ENCODE measurements at places on chromosomes 1 and 21. TPM values are rescaled to one million over a fixed set of nuclear protein-coding genes. Genes with fewer than 3 reads are reported as not detected.

DNA sequence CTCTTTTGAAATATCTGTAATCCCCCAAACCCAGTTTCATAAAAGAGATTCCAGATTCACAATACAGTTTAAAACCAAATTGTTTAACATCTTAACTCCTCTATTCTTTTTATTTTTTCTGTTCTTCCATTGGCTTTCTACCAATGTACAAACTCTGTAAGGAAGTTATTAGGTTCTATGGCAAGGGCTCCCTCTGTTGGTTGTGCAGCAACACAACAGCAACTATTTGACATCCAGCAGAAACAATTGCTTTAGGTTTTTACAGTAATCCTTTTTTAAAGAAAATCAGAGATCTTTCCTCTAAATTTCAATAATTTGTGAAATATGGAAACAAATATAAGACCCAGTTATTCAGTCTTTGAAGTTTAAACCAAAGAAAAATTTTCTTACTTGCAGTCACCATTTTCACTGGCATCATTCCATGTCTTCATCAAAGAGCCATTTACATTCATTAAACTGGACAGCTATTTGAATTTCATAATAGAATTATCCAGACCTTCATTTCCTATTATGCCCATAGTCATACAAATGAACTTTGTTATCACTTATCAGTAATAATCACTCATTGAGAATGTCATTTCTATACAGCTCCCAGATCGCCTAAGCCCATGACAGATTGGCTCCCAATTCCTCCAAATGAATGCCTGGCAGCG is 46.5 kb upstream of the RNF11 start:
- DNase-seq = peak; percentile 69

DNA sequence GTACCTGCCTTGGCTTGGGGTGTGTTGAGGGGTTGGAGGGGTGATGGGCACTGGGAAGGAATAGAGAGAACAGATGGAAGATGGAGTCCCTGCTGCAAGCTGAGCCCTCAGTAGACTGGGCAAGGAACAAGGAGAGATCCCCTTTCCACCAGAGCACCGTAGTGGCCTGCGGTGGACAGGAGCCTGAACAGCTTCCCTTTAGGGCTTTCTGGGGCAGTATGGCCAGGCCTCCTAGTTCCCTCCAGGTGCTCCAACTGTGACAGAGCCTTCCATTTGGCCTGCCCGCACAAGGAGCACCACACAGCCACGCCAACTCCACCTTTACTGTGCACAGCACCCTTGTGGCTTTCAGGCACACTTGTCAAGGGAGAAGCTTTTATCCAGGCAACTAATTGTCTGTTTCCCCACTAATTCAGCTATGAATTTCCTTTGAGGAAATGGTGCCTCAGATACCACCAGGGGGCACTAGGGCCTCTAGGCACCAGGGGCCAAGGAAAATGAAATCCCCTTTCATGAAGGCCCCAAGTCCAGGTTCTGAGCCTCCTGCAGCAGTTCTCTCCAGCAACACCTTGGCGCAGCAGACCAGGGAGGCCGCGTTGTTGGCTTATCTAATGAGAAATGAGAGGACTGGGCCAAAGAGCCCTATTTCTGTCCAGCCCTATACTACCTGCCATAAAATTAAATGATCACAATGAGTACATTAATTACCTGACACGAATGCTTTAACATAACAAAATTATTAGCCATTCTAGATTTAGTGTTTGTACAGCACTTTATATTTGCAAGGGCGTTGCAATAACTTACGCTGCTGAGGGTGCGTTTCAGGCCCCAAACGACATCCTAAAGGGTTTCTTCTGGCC is 23.1 kb upstream of the ERI3 start:
- DNase-seq = peak; percentile 72

GRCh38 chr1:45569962-45570581 is 13.8 kb upstream of the NASP start:
- peak; percentile 77 for DNase-seq

DNA sequence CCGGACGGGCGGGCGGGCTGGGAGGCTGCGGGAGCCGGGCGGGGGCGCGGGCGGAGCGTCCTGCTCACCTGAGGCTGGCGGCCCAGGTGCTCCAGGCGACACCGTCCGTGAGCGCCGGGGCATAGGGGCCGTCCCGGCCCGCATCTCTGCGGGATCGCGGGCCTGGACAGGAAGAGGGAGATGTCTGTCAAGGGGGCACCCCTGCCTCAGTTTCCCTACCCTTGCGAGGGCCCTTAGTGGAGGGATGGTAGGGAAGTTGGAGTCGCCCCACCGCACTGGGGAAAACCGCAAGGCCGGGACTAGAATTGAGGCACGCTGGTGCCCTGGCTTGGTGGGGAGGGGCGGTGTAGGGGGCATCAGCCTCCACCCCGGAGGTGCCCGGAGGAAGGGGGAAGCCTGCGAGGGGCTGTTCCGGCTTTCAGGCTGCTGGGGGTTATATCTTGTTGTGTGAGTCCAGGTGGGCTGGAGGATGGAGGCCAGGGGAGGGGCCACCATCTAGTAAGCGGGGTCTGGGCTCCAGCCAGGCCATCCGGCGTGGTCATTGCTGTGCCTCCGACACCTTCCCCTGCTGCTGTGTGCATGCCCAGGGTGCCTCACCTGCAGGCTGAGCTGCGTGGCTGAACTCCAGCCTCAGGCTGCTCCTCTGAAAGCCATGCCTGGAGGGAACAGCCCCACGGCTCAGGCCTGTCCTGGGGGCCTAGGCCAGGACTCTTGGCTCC is 580 bp downstream of the VWA1 start:
- no peak for DNase-seq

DNA sequence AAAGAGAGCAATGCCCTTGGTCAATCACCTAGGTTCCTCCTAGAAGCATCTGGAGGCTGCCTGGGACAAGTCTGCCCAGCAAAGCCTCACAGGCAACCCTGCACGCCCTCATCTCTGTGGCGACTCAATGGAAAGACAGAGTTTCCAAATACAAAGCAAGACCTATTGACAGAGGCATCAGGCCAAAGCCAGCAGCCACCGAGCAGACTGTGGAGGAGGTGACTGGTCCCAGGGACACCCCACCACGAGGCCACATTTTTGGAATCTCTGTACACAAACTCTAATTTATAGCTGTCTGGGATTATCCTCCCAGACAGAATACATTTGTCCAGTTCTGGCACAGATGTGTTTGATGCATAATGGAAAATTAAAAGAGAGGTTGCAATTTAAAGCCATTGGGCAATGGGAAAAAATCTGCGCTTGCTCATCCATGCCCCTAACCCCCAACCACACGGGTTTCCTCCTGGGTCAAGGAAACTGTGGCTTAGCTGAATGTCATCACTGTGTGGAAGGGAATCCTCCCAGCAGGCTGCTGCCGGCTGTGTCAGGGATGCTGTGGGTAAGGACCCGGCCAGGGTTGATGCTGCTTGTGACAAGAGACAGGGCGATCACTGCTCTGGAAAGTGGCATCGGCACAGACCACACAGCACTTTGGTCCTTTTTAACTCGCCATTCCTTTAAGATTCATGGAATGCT is 14.3 kb downstream of the TSPAN2 start:
- DNase-seq = no peak

GRCh38 chr1:184018622-184019021 is 18.9 kb downstream of the COLGALT2 start:
- no peak for DNase-seq

DNA sequence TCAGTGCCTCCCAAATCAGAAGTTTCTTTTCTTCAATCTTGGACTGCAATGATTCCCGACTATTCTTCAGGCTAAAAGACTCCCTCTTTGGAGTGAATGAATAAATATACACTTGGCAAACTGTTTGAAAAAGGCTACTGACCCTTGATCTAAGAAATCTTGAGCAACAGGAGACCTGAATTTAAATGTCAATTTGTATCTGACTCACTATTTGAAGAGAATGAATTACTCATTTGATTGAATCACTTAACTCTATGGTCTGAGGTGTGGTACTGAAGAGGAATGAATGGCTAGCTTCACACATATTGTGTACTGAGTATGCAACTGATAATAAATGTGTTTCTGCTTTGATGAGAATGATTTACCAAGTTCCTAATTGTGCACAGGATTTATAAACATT is 4.6 kb upstream of the SMG7 start:
- DNase-seq = peak; percentile 61

DNA sequence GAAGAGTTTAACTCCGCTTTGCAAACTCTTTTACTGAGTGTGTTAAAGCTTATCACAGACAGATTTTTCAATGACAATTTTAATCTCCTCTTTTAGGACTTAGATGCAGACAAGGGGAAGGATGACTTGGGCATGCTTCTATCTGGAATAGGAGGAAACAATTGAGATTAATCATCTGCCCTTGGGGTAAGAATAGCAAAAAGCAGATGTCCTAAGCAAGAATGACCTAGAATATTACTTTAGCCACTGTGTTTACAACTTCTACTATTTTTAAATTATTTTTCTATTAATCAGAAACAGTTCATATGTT is 569.0 kb upstream of the ADGRL2 start:
- peak; percentile 27 for DNase-seq

DNA sequence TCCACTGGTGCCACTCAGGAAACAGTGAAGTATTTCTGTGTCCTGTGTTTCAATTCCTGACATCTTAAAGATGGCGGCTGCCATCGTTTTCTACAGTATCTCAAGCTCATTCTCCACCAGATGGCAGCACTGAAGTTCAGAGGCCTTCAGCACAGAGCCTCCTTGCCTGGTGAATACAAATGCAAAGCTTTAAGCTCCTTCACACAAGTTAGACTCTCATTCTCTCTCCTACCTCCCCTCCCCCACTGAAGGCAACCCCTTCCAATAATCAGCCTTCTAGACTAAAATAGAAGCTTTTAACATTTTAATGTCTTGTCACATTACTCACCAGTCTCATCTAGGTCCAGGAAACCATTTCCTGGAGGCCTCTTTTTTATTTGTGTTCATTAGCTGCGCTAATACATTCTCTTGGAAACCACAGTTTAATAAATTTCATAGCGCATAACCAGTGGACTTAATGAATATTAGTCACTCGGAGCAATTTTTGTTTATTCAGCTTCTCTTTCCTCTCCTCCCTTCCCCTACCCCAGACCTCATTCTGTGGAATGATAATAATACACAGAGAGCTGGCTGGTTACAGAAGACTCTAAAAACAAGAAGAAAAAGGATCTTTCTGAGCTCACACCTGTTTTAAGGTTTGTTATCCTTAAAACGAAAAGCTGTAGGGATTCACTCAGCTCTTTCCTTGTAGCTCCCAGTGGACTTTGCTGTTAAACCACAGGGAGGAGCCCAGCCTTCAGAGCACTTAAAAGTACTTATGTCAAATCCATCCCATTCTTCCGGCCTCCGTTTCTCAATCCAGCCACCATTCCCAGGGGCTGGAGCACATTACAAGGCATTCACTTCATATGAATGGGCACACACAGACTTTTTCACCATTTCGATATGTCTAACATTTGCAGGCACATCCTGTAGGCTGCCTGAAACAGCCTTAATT is 384.9 kb downstream of the HLX start:
- DNase-seq = peak; percentile 93

- DNase-seq = no peak
Measured at GRCh38 chr1:79726321-79726720, 719.8 kb upstream of the ADGRL4 start.

The S100A12 gene
- not detected for total RNA-seq

The SLC44A3 gene
- total RNA-seq = 0.83 TPM

The SMIM12 gene
- 40.2 TPM for total RNA-seq

The TEX38 gene
- not detected for total RNA-seq

All from MCF 10A (cell line).